CD4-positive, alpha-beta T cell treated with Interleukin-1 beta for 1 hour (primary cell): ENCODE measurements at places on chromosomes 6 and 20.

GRCh38 chr6:25590986-25591385 lies 61.0 kb upstream of the SCGN start:
- no peak for DNase-seq

DNA sequence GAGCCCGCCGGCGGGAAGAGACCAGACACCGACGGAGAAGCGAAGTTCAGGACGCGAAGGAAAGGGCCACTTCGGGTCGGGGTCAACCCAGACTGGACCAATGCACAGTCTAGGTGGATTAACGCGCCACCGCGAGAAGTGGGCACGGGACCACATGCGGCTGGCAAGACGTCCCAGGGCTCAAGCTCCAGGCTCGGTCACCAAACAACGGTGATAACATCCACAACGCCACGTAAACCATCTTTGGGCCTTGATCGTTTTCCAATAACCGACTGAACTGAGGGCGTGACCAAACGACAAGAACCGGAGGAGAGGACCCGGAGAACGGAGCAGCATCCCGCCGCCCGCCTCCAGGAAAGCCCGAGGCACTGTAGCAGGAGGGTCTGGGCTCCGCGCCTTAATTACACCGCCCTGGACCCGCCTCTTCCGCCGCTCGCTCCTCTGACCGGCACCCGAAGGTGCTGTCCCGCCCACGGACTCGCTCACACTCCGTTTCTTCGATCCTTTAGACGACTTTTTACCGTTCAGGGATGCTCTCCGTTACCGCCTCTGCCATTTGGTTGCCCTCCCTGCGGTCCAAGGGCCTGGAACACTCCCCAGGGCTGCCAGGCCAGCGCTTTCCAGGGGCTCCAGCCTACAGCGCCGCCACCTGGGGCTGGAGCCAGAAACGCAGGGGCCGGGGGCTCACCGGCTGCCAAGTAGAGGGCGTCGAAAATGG lies 44.1 kb downstream of the DPPA5 start:
- peak; percentile 53 for DNase-seq

GRCh38 chr6:131433927-131434326 lies 139.1 kb upstream of the ARG1 start:
- DNase-seq, result no peak

- DNase-seq, result no peak
Measured at GRCh38 chr6:8082954-8083858, 19.0 kb upstream of the BLOC1S5 start.

DNA sequence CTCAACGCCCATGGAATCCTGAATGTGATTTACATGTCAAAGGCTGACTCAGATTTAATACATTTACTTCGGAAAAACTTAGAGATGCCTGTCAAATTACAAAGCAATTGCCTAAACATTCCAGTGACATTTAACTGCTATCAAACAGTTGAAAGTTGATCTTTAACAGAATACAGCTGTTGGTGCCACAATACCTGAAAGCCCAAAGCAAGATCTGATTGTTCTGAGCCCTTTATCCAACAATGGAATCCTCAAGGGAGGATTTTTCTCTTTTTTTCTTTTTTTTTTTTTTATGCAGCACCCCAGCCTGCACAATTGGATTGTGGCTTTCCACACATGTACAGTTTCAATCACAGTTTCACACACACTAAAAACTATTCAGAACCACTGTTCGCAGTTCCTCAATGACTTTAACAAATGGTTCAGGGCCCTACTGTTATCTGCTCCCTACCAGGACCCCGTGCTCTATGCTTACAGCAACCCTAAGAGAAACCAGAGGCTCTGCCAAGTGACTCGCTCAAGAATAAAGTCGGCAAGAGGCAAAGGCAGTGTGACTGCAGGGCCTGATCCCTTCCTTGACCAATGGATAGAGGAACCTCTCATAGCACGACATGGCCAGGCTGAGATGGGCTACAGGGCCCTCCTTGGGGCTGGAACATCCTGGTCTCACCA lies 33.3 kb downstream of the EPB41L2 start:
- no peak for DNase-seq

DNA sequence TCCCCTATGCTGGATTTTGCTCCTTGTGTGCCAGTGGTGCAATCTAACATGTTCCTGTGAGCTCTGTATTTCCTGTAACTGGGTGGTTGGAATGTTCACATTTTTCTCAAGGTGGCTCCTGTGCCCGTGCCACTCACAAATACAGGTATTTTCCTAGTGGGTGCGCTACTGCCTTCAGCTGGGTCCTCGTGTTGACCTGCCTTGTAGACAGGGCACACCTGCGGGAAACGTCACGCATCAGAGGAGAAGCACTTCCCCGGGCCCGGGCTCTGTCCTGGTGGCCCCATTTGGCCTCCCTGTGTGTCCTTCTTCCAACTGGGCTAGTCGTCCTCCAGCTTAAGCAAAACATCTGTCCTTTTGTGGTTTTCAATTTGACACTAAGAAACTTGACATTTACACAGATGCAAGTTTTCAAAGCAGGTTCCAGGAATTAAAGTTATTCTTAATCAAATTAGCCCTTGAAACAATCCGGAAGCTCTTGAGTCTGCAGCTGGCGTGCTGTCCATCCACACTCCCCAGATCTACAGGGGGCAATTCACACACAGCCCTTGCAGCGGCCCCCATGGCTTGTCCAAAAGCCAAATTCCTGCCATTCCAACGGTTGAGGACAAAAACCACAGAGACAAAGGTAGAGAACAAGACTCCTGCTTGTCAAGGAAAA lies 275.1 kb downstream of the CDC5L start:
- DNase-seq, result no peak

DNA sequence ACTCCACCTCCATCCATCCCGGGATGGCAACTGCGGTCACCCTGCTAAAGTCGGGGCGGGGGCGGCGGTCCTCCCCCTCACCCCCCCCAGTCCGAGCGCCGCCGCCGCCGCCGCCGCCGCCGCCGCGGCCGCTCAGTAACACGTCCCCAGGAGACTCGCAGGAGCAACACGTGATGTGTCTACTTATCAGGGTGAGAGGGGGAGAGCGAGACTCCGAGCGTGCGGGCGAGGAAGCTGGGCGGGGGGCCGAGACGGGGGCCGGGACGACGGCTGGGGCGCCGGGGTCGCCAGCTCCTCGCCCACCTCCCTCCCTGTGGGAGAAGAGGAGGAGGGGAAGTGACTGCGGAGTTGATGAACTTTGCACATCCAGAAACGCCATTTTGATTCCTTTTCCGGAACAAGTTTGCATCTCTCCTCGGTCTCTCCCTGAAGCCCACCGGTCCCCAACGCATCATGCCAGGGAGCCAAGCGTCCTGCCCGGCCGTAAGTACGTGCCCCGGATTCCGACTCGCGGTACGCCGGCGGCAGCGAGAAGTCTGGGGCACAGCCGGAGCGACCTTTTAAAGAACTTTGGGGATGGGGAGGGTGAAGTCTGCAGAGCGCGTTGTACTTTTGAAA lies at the start of gene RREB1:
Gene RREB1, plus strand, starts transcription at position 384 of the 618 bp plus-strand sequence. CDS start 73,951 bp downstream, outside the sequence.
- peak; percentile 64 for DNase-seq

- no peak for DNase-seq
Measured at GRCh38 chr6:123632641-123633040, 4.1 kb downstream of the TRDN start.

- no peak for DNase-seq
Measured at GRCh38 chr20:53100476-53100911, 128.3 kb downstream of the TSHZ2 start.

- no peak for DNase-seq
Measured at GRCh38 chr20:51470907-51471411, 71.6 kb downstream of the NFATC2 start.

- DNase-seq, result no peak
Measured at GRCh38 chr6:123016431-123017103, 20.5 kb downstream of the CLVS2 start.

DNA sequence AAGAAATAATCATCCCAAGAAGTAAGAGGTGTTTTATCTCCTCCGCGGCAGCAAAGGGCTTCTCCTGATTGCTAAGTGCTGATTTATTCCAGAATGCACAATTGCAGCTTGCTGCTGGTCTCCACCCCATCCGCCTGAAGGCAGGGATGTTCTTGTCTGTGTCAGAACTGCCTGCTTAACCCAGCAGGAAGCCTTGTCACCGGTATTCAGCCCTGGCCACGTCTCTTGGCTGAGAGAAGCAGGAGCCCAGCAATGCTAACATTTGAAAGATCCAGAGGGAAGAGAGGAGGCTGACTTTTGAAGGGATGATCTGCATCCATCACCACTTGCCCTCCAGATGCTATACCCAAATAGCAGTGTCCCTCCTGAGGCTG lies 4.2 kb downstream of the SCML4 start:
- peak; percentile 24 for DNase-seq

DNA sequence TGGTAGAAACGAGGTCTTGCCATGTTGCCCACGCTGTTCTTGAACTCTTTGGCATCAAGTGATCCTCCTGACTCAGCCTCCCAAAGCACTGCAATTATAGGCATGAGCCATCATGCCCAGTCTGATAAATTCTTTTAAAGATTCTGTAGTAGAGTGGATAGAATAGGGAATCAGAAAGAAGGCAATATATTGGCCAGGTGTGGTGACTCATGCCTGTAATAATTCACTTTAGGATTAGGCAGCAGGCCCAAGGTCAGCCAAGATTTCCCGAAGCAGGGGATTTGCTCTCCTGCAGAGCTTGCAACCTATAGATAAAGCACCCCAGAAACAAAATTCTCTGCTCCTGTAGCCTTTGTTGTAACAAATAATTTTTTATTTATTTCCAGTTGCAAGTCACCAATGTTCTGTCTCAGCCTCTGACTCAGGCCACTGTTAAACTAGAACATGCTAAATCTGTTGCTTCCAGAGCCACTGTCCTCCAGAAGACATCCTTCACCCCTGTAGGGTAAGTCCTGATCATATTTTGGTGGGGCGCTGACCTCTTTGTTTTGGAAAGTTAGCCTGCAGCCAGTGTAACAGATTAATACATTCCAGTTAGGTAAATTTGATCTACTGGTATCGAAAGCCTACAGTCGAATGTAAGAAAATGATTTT lies 30.4 kb upstream of the MROH8 start:
- no peak for DNase-seq

DNA sequence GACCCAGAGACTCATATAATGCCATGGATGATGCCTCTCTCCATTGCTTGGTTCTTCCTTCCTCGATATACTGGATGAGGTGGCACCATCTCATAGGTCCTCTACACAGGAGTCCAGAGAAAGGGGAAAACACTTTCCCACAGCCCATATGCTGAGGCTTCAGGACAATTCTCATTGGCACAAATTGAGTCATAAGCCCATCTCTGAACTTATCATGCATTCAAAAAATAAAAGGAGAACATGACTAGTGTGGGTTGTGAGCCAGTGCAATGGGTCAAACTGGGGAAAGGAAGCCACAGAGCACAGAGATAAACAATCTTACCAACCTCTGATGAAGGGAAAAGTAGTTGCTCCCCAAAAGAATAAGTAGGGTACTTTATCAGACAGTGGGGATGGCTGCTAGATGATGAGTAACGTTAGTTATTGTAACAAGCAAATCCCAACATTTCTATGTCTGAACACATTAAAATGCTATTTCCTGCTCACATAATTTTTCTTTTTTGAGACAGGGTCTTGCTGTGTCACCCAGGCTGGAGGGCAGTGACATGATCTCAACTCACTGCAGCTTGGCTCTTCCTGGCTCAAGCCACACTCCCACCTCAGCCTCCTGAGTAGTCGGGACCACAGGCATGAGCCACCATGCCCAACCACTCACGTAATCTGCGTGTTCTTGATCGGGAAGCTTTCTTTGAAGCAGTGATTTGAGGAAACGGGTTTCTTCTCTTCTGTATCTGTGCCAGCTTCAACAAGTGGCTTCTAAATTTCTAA lies 27.0 kb downstream of the SOD2 start:
- DNase-seq, result no peak

DNA sequence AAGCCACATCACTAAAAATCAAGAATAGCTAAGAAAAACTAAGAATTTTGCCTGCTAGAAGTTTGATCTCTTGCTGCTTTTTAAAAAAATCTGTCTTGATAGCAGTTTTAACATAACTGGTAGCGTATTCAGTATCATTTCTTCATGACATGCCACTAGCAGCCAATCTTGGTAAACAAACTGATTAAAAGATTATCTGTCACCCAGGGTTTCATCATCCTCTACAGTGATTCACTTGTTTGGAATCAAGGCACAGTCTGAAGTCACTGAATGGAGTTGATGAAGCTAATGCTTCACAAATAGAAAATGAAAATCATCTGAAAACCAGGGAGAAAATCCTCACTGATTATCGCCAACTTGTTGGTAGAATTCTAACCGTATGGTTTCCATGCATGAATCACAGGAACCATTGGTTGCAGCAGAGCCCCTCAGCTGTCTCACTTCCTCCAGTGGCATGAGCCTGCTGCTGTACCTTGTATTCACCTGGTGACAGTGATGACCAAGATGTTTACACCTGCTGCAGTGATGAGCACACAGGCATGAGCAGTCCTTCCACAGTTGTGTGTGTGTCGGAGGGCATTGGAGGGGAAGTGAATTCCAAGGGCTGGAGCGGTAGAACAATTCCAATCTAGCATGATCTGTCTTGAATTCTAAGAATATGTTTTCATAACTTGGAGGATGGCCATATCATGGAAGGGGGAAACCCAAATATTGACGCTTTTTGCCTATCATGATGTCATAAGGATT lies 275.0 kb downstream of the KHDC1L start:
- DNase-seq, result no peak

DNA sequence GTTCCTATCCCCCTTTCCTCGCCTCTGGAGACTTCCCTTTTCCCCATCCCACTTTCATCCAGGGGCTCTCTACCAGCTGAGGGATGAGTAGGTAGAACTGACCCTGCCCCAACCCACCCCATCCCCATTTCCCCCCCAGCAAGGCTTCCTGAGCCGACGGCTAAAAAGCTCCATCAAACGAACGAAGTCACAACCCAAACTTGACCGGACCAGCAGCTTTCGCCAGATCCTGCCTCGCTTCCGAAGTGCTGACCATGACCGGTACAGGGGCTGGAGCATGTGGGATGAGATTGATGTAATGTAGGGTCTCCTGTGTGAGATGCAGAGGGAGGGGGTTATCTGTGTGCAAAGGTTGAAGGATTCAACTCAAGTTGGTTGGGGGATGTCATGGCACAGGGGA lies 12.7 kb downstream of the SYNGAP1 start:
- DNase-seq, result no peak

- no peak for DNase-seq
Measured at GRCh38 chr6:82989736-82990290, 75.8 kb downstream of the UBE3D start.
